Mesenteric fat pad (tissue), 1 donor: ENCODE measurements at places on chromosomes 1 and 21. TPM values are rescaled to one million over a fixed set of nuclear protein-coding genes. Genes with fewer than 3 reads are reported as not detected.

TRNP1 gene
- 1.7 TPM for total RNA-seq

PRELP gene
- 80.0 TPM for total RNA-seq

SPRR3 gene
- not detected for total RNA-seq

TMPRSS15 gene
- 0.45 TPM for total RNA-seq

MAB21L3 gene
- 0.22 TPM for total RNA-seq

LDLRAD1 gene
- total RNA-seq: not detected

CTH gene
- 2.5 TPM for total RNA-seq

FCAMR gene
- not detected for total RNA-seq

KCNAB2 gene
- 29.0 TPM for total RNA-seq

OR2L8 gene
- total RNA-seq: not detected

PADI2 gene
- total RNA-seq: 4.0 TPM

AMPD1 gene
- not detected for total RNA-seq

SYPL2 gene
- 7.3 TPM for total RNA-seq

RAB25 gene
- total RNA-seq: not detected

RGS16 gene
- 25.0 TPM for total RNA-seq

LCE1D gene
- not detected for total RNA-seq

NUDT4B gene
- 0.74 TPM for total RNA-seq

SLC1A7 gene
- 0.42 TPM for total RNA-seq

GUCA2B gene
- not detected for total RNA-seq

BCL2L15 gene
- total RNA-seq: 0.87 TPM

CELA3A gene
- 4.1 TPM for total RNA-seq

OR2L5 gene
- total RNA-seq: not detected

RNF220 gene
- total RNA-seq: 60.1 TPM

ASAP3 gene
- total RNA-seq: 37.6 TPM

ETS2 gene
- 110 TPM for total RNA-seq

UROD gene
- total RNA-seq: 67.8 TPM

CSMD2 gene
- total RNA-seq: 1.3 TPM

HAO2 gene
- total RNA-seq: not detected

PLA2G2C gene
- 0.74 TPM for total RNA-seq

LCE1F gene
- total RNA-seq: not detected

GLIS1 gene
- total RNA-seq: 2.1 TPM

A3GALT2 gene
- total RNA-seq: not detected

CCDC27 gene
- total RNA-seq: not detected

RRAGC gene
- 81.3 TPM for total RNA-seq

PTPN7 gene
- 3.0 TPM for total RNA-seq

FAM151A gene
- total RNA-seq: 0.84 TPM

OR2M7 gene
- not detected for total RNA-seq

RIIAD1 gene
- total RNA-seq: not detected

SAMSN1 gene
- 42.4 TPM for total RNA-seq

CAMK2N1 gene
- 13.6 TPM for total RNA-seq

SPATA21 gene
- not detected for total RNA-seq

FNDC5 gene
- 0.96 TPM for total RNA-seq

CELA2B gene
- total RNA-seq: not detected

ACTL8 gene
- total RNA-seq: not detected

SWT1 gene
- total RNA-seq: 4.4 TPM

RNF186 gene
- total RNA-seq: not detected

CYP4A22 gene
- total RNA-seq: 0.42 TPM

RCC1 gene
- 18.6 TPM for total RNA-seq

UBE2U gene
- total RNA-seq: not detected

LEFTY1 gene
- not detected for total RNA-seq

MPL gene
- total RNA-seq: 0.39 TPM

EXO1 gene
- total RNA-seq: 0.48 TPM

UBL4B gene
- not detected for total RNA-seq

FBLIM1 gene
- total RNA-seq: 34.5 TPM

DSCAM gene
- not detected for total RNA-seq

SHISAL2A gene
- not detected for total RNA-seq

KIF14 gene
- 0.03 TPM for total RNA-seq
